D341Med (cell line): ENCODE measurements at places on chromosomes 12 and 14.
A peak's percentile ranks its signal among the peaks of the same experiment; 100 is the strongest.

GRCh38 chr14:50871914-50872732 is at the start of gene ABHD12B:
Gene ABHD12B, plus strand, starts transcription at chr14:50872053. Its CDS starts 122 bp downstream, at chr14:50872175.
- DNase-seq = peak; percentile 33

- no peak for DNase-seq
These were observed 29.4 kb upstream of the SLC38A1 start for GRCh38 chr12:46298261-46298660.

DNA sequence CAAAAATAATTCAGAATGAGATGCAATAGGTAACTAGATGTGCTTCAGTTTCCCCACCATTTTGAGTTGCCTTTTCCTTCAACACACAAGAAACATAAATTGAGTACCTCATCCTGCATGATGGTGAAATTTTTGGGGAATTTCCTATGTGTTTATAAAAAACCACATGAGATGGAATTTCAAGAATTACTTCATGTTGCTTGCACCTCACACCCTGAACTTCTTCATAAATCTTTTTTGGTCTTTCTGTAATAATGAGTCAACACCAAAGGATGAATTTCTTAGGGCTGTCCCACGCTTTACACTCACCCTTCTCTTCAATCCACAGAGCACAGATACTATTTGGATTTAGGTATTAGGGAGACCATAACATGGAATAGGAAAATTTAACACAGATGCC is 22.6 kb upstream of the LUM start:
- no peak for DNase-seq

DNA sequence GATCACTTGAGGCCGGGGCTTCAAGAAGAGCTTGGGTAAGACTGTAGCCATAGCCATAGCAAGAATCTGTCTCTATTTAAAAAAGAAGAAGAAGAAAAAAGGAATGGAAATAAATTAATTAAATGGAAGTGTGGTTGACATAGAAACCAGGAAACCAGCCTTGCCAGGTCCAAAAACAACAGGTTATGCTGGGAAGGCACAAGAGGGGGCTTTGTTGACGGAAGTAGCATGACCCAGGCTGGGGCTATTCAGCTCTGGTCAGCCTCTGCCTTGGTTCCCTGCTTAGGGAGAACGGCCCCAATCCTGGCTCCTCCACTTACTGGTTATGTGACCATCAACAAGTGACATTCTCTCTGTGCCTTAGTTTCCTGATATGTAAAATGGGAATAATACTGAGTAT is 14.4 kb upstream of the GPR68 start:
- DNase-seq = no peak

- no peak for DNase-seq
These were observed 62.3 kb downstream of the PRKD1 start for GRCh38 chr14:29865299-29865698.

GRCh38 chr12:34602213-34602940 is 580.1 kb downstream of the ALG10 start:
- DNase-seq = peak; percentile 5

GRCh38 chr12:67929384-67929772 is 59.9 kb upstream of the IFNG-AS1 start:
- DNase-seq = no peak

DNA sequence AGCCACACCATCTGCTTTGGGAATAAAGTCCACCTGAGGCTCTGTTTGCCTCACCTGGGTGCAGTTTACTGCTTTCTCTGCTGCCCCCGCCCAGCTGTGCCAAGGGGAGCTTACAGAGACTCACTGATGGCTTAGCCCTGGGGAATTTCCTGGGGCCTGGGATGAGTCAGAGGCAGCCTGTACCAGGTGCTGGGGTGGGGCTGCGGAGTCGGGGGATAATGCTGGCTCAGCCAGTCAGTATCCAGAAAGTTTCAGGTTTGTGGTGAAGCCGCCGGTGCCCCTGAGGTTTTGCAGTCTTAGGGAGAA is 22.3 kb downstream of the PLEKHG3 start:
- DNase-seq = peak; percentile 77

- no peak for DNase-seq
These were observed 10.9 kb downstream of the NAB2 start for GRCh38 chr12:57099766-57100165.

DNA sequence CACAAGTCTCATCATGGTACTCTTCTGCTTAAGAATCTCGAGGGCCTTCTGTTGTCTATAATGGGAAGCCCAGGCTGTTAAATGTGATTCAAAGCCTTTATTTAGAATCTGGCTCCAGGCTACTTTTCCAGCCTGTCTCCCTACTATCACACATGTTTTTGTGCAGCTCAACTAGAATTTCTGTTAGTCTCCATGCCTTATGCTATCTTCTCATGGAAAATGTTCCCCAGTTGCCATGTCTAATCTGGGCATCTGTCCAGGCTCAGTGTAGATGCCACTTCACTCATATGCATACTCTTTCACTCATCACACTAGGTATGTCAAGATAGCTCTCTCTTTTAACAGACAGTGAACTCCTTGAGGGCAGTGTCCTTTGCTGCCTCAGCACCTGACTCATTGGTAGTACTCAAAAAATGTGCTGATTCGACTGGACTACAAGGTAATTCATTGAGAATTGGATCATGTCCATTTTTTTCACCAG is 145.3 kb downstream of the TTLL5 start:
- DNase-seq = no peak

DNA sequence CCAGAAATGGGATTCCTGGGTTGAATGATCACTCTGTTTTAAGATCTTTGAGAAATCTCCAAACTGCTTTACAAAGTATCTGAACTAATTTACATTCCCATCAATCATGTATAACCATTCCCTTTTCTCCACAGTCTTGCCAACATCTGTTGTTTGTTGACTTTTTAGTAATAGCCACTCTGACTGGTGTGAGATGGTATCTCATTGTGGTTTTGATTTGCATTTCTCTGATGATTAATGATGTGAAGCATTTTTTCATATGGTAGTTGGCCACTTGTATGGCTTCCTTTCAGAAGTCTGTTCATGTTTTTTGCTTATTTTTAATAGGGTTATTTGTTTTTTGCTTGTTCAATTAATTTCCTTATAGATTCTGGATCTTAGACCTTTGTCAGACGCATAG is 211.8 kb upstream of the AVPR1A start:
- no peak for DNase-seq

DNA sequence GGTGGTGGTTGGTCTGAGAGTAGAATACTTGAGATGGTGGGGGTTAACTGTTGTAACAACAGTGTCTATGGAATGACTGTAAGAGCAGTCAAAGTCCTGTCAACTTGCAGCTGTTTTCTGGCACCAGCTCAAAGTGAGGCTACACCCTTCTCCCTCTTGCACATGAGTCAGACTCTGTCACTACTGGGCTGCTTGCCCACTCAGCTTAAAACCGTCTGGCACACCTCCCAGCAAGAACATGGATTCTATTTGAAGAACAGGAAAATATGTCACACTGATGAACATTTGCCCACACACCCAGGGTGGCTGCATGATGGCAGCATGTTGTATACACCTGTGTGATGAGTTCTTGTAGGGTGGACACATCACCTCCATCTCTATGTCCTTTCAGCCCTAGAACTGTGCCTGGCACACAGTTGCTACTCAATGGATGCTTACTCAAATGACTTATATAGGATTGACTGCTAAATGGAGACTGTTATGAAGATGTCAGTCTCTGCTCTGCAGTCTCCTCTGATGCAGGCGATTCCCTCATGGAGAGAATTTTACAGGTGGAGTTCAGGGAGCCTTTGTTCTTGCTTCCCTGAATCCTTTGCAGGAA is 19.3 kb upstream of the SERPINA6 start:
- no peak for DNase-seq

DNA sequence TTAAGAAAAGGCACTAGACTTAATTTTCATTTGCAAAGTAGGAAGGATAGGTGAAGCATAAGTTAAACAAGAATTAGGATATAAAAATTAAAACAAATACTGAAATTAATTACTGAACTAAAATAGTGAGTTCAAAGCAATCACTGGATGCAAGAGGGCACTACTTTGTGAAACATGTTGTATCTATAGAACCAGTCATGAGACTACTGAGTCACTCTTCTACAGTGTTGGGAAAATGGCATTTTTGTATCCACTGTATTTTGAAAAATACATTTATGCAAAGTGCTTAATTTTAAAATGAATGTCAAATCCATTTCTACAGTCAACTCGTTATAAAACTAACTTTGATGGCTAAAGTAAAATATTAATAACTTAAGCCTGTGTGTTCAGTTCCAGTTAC is 47.9 kb downstream of the SEL1L start:
- DNase-seq = no peak
